PC-3 (cell line): ENCODE measurements at places on chromosomes 12 and 14. TPM values are rescaled to one million over a fixed set of nuclear protein-coding genes. Genes with fewer than 3 reads are reported as not detected.

SYT1 gene
- total RNA-seq: 0.12 and 0.51 TPM in 2 replicates

CIROP gene
- total RNA-seq: not detected in 2 replicates

ART4 gene
- total RNA-seq: not detected in 2 replicates

RFX4 gene
- total RNA-seq: not detected in 2 replicates

TXNRD1 gene
- total RNA-seq: 419 and 430 TPM in 2 replicates

INHBE gene
- not detected in 2 replicates for total RNA-seq

FIGNL2 gene
- not detected in 2 replicates for total RNA-seq

MLF2 gene
- 222 and 248 TPM in 2 replicates for total RNA-seq

ACSM4 gene
- total RNA-seq: not detected in 2 replicates

- DNase-seq: no peak
Observed at GRCh38 chr14:104788161-104788818, 7.3 kb downstream of the AKT1 start.

DNA sequence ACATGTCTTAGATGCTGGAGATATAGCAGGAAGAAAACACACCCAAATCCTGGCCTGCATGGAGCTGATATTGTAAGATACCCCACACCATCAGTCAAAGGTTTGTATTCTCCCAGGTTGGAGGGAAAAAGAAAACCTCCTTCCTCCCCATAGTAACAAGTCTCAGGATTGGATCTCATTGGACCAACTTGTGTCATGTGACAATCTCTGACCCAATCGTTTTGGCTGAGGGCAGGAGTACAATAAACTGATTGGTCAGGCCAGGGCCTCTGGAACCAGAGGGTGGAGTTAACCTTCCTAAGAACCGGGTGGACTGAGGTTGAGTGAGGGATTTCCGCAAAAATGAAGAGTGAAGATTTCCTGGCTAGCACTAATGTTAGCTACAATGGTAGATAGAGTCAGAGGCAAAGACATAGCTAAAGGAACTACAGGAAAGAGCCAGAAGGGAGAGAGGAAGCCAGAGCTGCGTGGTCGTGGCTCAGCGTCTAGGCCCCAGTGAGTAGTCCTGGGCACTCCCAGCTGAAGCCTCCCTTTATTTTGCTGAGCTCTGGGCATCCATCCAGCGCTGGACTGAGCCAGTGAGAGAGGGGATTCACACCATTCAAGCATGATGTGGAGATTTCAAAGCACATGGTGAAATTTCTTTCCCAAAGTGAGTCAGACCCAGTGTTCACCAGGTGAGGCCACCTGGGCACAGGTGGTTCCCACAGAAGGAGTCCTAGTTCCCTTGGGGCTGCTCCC lies 219.9 kb downstream of the AACS start:
- DNase-seq: no peak

DNA sequence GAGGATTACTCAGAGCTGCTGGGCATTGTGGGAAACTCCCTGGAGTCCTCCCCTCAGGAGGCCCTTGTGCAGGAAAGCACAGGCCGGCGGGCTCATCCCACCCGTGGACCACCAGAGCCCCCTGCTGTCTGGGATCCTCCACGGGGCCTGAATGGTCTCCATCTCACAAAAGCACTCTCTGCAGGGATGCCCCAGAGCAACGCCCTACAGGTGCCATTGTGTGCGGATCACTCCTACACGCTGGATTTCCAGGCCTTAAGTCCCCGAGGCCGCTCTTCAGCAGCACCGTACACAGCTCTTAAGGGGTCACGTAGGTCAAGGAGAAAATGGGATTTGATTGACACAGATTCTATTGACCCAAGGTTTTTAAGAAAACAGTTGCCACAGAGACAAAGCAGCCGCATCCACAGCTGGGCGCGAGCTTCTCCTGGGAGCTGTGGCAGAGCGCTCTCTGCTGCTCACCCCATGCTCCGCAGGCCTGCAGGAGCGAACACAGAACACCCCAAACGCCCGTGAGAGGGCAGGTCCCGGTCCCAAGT lies 36.7 kb upstream of the RIMBP2 start:
- DNase-seq: no peak

DNA sequence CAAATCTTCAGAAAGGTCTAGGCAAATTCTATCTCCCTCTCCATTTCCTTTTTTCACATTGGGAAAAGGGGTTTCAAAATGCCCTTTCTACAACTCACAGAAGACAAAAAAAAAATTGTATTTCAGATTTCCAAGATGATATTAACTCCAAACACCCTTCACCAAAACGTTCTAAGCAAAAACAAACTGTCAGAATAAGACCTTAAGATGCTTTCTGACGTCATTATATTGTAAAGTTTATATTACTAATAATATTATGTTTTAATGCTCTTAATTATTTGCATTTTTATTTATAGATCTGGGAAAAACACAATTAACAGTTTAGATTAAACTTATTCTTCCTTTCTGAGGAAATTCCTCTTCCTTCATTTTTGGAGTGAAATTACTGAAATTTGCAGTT lies 624.2 kb downstream of the GALC start:
- no peak for DNase-seq

- no peak for DNase-seq
Observed at GRCh38 chr14:105333020-105333490, 18.5 kb downstream of the PACS2 start.

- DNase-seq: peak; percentile 71
Observed at GRCh38 chr12:18719922-18720510, 17.8 kb downstream of the PLCZ1 start.

DNA sequence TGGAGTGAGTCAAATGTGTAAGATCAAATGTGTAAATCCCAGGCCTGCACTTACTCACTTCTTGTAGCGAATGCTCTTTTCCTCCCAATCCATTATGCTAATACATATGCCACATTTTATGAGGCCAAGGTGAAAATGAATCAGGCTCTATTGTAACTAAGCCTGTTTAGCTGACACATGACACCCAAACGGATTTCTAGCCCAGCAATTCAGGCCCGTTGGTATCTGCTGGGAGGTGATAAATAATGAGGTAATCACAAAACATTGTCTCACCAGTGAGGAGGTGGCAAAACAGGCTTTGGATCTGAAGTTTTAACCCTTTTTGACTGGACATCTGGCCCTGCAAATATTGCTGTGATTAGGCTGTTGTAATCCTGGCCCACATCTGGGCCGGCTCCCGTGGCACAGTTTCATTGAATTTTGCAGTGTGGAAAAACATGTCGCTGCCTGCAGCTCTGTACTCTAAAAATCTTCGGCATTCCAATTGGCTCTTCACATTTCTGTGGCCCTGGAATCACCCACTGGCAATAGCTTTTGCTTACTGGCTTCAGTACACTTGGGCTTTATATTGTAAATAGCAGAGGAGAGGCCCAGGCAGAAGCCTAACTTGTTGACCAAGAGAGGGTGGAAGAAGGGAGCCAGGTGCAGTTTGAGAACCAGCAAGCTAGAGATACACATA lies 106.1 kb downstream of the PAX9 start:
- DNase-seq: peak; percentile 64

GRCh38 chr14:65731933-65732506 lies 319.5 kb downstream of the FUT8 start:
- peak; percentile 7 for DNase-seq

- DNase-seq: no peak
Observed at GRCh38 chr12:24562771-24563431, 386.0 kb downstream of the BCAT1 start.

DNA sequence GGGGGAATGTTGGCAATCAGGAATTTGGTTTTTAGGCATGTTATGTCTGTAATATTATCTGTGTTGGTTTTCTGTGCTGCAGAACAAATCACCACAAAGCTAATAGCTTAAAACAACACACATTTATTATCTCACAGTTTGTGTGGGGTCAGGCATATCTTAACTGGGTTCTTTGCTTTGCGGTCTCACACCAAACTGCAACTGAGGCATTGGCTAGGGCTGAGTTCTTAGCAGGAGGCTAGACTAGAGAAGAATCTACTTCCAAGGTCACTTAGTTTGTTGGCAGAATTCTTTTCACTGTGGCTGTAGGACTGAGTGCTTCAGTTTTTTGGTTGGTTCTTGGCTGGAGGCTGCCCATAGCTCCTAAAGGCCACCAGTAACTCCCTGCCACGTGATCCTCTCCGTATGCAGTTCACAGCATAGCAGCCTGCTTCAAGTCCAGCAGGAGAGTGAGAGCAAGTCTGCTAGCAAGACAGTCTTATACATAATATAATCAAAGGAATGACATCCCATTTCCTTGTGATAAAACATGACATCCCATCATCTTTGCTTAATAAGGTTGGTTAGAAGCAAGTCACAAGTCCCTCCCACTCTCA lies 21.6 kb downstream of the ATF1 start:
- DNase-seq: no peak

- no peak for DNase-seq
Observed at GRCh38 chr14:105182296-105183020, 1.3 kb upstream of the NUDT14 start.

GRCh38 chr14:78758333-78758732 lies 588.2 kb downstream of the NRXN3 start:
- peak; percentile 45 for DNase-seq

DNA sequence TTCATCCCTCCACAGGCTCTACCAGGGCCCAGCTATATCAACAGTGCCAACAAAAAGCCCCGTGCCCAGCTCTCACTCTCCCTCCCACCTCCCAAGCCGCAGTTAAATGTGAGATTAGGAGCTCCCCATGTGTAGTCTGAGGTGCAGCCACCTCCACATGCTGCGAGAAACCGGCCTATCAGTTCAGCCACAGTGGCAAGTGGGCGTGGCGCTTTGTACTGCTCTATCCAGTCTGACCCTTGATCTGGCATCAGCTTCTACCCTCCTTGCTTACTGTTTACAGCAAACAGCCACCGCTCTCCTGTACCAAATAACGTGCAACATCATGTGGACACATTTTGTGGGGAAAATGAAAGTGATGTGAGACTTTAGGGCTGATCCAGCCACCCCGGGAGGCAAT lies 1.7 kb downstream of the PLEK2 start:
- DNase-seq: no peak

DNA sequence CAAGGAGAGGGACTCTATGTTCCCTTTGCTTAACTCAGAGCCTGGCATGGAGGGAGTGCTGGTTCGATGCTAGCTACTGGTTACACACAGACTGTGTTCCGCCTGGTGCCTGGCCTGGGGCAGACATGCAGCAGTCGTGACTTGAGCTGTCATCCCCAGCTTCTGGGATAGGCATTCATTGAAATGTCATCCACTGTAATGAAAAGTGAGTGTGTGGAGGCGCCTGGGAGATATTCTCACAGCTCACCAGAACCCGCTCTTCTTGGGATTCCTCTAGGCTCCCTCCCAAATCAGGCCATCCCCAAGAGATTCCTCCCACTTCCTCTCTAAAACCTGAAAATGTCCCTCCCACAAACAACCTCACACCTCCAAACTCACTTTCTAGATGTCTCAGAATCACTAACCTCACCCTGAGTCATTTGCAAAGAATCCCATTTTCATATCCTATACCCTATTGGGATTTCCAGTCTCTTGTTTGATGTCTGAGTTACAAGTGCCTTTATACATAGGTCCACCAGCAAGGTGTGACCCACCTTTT lies 82.8 kb downstream of the CRACR2A start:
- DNase-seq: peak; percentile 50

DNA sequence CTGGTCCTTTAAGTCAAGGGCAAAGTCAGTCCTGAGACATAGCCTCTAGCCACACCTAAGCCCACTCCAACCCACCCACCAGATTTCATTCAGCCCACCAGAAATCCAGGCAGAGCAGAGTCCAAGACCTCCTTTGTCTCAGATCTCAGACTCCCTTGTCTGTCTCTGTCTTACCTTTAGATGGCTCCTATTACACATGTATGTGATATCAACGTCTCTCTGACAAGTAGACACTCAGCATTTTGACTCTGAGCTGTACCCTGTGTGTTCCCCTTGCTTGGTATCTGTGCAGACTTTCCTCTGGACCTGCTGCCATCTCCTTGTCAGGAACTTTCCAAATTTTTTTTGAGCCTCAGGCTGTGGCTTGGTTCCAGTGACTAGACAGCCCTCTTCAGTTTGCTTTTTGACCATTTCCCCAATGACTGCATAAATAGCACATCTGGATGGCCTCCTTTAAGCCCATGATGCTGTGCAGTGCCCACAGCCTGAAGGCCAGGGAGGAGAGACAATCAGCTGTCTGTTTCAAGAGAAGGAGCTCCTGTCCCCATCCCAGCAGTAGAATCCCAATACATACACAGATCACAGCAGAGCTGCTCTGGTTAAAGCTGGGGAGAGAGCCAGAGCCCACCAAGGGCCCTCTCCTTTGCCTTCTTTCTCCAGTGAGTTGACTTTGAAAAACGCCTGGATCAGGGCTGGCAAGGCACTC lies 7.0 kb downstream of the POU6F1 start:
- DNase-seq: no peak
